ENCODE measurements at places on chromosomes 2 and 18.

- no peak for DNase-seq
These were observed 185.6 kb upstream of the HNRNPA3 start for GRCh38 chr2:177026956-177027355.

- DNase-seq = no peak
These were observed 34.4 kb downstream of the PLEKHA3 start for GRCh38 chr2:178514664-178515063.

GRCh38 chr2:162177301-162177700, 25.3 kb upstream of the GCG start:
- DNase-seq = no peak

- DNase-seq = no peak
These were observed 8.0 kb downstream of the COPS9 start for GRCh38 chr2:240127911-240128607.

DNA sequence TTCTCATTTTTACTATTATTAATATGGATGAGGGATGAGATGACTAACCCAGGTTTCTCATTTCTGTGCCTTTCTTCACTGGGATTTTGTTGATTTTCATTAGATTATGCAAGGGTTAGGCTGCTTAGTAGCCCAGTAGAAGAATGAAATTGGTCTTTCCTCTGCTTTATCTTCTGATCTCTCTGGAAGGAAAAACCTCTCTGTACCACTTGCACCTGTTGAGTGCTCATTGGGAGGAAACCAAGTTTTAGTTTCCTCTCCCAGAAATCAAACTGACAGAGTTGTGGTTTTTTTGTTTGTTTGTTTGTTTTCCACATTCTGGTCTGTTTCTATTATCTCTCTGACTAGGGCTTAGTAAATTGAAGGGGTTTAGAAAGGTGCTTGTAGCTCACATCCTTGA, 60.8 kb downstream of the KIAA1328 start:
- no peak for DNase-seq

DNA sequence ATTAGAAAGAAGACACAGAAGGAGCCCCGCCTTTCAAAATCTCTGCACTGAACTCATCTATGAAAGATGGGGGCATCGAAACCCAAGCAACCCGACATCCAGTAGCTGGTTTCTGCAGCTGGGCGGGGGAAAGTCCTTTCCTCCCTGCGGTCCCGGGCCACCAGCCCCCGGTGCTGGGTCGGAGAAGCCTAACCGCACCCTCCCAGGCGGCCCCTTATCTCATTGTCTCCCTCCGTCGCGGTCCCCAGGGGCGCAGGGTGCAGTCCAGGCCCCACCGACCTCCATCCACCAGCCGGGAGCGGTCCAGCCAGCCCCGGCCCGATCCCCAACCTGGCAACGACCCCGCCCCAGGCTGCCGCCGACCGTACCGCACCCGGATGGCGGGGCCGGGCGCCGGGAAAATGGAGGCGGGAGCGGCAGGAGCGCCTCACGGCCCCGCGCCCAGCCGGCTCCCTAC, 452 bp downstream of the RAPH1 start:
- peak; percentile 45 for DNase-seq

DNA sequence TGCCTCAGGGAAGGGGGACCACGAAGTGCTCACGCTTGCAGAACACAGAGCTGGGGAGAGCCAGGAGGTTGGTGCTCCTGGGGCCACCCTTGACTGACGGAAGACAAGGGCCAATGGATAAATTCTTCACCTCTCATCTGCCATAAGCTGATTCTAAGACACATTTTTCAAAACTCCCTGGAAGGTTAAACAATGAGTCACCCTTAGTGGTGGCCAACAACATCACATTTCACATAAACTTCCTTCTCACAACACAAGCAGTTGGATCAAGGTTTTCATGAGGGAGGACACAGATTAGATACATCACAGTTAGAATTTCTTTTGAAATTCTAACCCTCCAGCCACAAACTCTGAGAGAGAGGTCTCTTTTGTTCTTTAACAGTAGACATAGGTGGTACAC, 713.6 kb upstream of the POU3F3 start:
- DNase-seq = no peak

DNA sequence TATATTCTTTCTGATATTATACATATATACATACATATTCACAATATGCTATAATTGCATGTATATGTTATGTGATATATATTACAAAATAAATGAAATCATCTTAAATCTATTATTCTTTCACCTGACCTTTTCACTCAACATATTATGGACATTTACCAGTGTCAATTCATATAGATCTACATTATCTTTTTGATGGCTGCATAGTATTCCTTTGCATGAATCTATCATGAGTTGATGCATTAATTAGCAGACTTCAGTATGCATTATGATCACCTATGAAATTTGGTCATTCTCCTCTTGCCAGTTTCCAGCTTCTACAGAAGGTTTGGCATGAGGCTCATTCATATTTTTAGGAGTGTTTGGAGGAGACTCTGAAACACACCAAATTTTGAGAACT, 23.4 kb upstream of the B4GALT6 start:
- DNase-seq = no peak

- DNase-seq = no peak
These were observed 145.0 kb downstream of the MAP4K4 start for GRCh38 chr2:101842471-101842870.

DNA sequence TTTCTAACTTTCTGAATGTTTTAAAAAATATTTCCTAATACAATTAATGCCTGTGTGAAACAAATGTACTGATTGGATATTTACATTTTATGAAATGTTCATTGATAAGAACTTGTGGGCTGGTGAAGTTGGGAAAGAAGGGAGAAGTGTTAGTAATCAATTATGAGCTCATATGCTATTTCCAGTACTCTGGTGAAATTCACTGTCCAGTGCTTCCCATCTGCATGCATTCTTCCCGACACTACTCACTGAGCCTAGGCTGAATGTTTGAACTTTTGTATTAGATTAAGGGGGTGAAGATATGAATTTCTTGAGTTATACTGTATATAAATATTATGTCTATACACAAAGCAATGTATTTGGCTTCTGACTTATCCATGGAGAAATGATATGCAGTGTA, 36.0 kb downstream of the SKA1 start:
- DNase-seq = no peak

- no peak for DNase-seq
These were observed 467.6 kb upstream of the CWC22 start for GRCh38 chr2:180474716-180475115.

Data from NCI-H345 (cell line).